ENCODE measurements at places on chromosomes 16 and 17. TPM values are rescaled to one million over a fixed set of nuclear protein-coding genes. Genes with fewer than 3 reads are reported as not detected.

TEPSIN gene
- 8.1 TPM for total RNA-seq

NXPH3 gene
- 0.23 TPM for total RNA-seq

TMEM238L gene
- not detected for total RNA-seq

HAP1 gene
- total RNA-seq, result 7.3 TPM

KLHL10 gene
- not detected for total RNA-seq

SDF2 gene
- total RNA-seq, result 44.7 TPM

SP6 gene
- total RNA-seq, result 5.2 TPM

CYGB gene
- 9.9 TPM for total RNA-seq

TNFSF13 gene
- total RNA-seq, result 5.1 TPM

KRT31 gene
- total RNA-seq, result 0.05 TPM

SDK2 gene
- total RNA-seq, result 11.8 TPM

CPNE7 gene
- total RNA-seq, result 20.9 TPM

PLLP gene
- total RNA-seq, result 7.5 TPM

MEIOC gene
- 0.19 TPM for total RNA-seq

ABCA9 gene
- not detected for total RNA-seq

TP53TG3C gene
- not detected for total RNA-seq

ETV4 gene
- 23.2 TPM for total RNA-seq

CNTD1 gene
- not detected for total RNA-seq

SCGB1C2 gene
- not detected for total RNA-seq

TBX2 gene
- 1.4 TPM for total RNA-seq

EXOC3L1 gene
- 0.99 TPM for total RNA-seq

CTF1 gene
- total RNA-seq, result 2.5 TPM

KRT9 gene
- 0.78 TPM for total RNA-seq

PIRT gene
- not detected for total RNA-seq

C17orf113 gene
- 0.74 TPM for total RNA-seq

CD300LF gene
- not detected for total RNA-seq

SMIM22 gene
- 5.2 TPM for total RNA-seq

TNK1 gene
- total RNA-seq, result 13.0 TPM

IRF8 gene
- total RNA-seq, result not detected

HOXB6 gene
- 0.93 TPM for total RNA-seq

SLC22A31 gene
- total RNA-seq, result not detected

XAF1 gene
- total RNA-seq, result 0.21 TPM

TP53TG3 gene
- not detected for total RNA-seq

UTS2R gene
- not detected for total RNA-seq

All from airway epithelial cell (primary cell).